ENCODE measurements at places on chromosomes 16 and 17.

- peak; percentile 12 for DNase-seq
These were observed 1.3 kb upstream of the SOCS1 start for GRCh38 chr16:11257131-11257938.

- no peak for DNase-seq
These were observed 445.7 kb upstream of the MAF start for GRCh38 chr16:80046261-80046660.

GRCh38 chr16:48538746-48539484 lies 71.1 kb downstream of the N4BP1 start:
- no peak for DNase-seq

GRCh38 chr17:47687748-47688147 lies 6.2 kb upstream of the TBKBP1 start:
- no peak for DNase-seq

GRCh38 chr17:50339381-50339780 lies 6.5 kb upstream of the XYLT2 start:
- no peak for DNase-seq

- DNase-seq = no peak
These were observed 10.7 kb downstream of the CTF1 start for GRCh38 chr16:30907064-30907463.

DNA sequence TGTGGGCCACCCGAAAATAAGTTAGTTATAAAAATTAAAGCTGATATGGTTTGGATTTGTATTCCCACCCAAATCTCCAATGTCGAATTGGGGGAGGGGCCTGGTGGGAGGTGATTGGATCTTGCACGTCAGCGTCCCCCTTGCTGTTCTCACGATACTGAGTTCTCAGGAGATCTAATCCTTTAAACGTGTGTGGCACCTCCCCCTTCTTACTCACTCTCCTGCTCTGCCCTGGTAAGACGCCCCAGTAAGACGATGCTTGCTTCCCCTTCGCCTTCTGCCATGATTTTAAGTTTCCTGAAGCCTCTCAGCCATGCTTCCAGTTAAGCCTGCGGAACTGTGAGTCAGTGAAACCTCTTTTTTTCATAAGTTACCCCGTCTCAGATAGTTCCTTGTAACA lies 35.4 kb downstream of the SYCE1L start:
- no peak for DNase-seq

GRCh38 chr16:31920373-31920772 lies 46.8 kb downstream of the ZNF267 start:
- DNase-seq = no peak

DNA sequence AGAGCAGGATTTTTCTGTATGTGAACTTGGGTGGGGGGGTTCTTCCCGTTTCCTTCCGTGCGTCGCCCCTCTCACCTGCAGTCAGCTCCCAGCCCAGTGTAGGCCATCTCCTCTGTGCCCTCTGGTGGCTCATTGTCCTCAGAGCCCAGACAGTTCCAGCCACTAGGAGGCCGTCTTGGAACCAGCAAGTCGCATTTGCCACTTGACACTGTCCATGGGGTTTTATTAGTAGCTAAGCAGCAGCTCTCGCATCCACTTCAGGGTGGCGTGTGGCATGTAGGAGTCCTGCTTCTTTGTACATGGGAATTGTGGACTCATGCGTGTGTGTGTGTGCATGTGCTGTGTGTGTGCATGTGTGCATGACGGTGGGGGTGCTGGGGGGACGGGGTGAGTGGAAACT lies 74.0 kb downstream of the SEC14L1 start:
- DNase-seq = no peak
